CD4-positive, alpha-beta T cell (primary cell): ENCODE measurements at places on chromosomes 2 and 18.

- no peak for DNase-seq
Measured at GRCh38 chr2:42137125-42137841, 31.9 kb upstream of the EML4 start.

GRCh38 chr18:48840491-48840877 is 110.3 kb downstream of the SMAD7 start:
- DNase-seq: no peak

DNA sequence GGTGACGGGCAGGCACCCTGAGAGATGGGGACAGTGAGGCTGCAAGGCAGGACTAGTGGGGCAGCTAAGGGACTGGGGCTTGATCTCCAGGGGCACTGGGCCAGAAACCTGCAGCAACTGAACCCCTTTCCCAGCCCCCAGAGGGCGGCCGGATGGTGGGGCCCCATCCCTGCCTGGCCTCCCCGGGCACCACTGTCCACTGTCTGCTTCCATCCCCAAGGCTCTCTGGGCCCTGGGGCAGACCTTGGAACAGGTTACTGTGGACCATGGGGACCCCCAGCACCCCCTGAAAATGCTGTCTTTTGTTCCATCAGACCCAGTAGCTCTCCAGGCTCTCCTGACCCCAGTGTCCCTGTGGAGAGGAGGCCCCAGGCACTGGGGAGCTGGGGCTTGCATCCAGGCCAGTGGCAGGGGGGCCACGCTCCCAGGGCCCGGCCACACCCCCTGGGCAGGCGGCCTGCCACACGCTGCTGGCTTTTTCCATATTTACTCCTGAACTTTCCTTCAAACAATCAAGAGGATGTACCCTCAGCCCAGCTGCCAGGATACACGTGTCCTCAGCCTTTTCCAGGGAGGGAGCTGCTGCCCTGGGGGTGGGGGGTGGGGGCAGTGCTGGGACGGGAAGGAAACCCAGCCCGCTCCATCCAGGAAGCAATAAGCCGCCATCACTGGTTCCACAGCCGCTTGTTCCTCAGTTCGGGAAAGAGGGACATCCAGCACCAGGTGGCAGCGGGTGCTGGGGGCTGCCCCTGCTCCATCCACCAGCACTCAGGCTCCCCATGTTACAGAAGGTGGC is 102.3 kb upstream of the ODC1 start:
- no peak for DNase-seq

GRCh38 chr2:84424152-84424551 is 34.9 kb downstream of the SUCLG1 start:
- no peak for DNase-seq

GRCh38 chr2:128455721-128456050 is 137.0 kb upstream of the HS6ST1 start:
- peak; percentile 4 for DNase-seq

GRCh38 chr2:53964987-53965687 is 5.7 kb downstream of the PSME4 start:
- DNase-seq: no peak

- DNase-seq: no peak
Measured at GRCh38 chr2:64607381-64608304, 46.1 kb downstream of the SERTAD2 start.

DNA sequence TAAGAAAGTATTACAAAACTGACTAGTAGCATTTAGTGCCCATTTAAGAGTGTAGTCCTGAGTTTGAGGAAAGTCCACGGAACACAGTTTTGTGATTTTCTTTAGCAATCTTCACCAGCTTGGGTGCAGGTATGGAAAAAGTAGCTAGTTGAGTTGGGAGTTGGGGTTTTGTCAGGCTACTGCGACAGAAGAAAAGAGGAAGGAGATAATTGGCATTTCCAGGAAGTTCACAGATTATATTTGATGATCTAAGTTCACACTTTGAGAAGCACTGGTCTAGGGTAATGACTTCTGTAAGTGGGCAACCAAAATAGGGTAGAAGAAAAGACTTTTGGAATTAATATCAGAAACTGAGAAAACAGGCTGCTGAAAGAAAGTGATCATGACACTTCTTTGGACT is 52.1 kb downstream of the VIL1 start:
- DNase-seq: no peak

DNA sequence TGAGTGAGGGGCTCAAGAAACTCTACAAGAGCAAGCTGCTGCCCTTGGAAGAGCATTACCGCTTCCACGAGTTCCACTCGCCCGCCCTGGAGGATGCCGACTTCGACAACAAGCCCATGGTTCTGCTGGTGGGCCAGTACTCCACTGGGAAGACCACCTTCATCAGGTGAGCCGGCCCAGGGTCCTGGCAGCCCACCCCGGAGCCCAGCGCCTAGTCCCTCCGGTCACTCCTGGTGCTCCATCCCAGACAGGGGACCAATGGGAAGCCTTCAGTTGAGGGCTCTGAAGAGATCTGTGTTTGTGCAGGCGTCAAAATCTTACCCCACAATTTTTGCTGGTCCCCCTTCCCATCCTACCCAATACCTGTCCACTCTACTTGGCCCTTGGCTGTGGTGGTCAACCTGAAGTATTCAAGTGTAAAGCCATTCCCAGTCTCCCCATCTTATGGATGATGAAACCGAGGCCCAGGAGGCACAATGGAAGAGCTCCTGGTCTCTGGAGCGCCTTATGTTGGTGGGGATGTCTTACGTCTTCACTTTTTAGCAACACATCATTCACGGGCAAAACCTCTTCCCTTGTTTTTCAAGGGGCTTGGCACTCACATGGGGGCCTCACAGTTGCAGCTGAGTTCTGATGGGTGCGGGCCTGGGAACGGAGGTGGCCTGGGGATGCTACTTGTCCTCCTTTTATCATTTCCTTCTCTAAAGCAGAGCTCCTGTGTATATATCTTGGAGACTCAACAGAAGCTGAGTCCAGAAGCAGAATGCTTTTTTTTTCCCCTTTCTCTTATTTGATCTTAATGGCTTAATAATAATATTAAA is 941 bp downstream of the EHD3 start:
- DNase-seq: no peak

- DNase-seq: no peak
Measured at GRCh38 chr2:75361486-75361885, 162.2 kb upstream of the TACR1 start.

DNA sequence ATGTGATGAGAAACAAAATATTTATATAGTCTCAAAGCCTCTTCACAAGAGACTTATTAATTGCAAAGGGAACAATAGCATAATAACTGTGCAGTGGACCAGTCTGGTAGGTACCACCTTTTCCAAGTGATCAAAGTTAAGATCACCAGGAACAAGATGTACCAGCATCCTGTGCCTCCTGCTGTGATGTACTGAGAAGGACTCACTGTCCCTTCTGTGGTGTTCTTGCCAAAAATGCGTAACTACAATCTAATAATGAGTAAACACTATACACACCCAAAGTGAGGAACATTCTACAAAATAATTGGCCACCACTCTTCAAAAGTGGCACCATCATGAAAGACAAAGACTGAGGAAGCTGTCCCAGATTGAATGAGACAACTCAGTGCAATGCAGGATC is 14.5 kb downstream of the GNLY start:
- DNase-seq: no peak

DNA sequence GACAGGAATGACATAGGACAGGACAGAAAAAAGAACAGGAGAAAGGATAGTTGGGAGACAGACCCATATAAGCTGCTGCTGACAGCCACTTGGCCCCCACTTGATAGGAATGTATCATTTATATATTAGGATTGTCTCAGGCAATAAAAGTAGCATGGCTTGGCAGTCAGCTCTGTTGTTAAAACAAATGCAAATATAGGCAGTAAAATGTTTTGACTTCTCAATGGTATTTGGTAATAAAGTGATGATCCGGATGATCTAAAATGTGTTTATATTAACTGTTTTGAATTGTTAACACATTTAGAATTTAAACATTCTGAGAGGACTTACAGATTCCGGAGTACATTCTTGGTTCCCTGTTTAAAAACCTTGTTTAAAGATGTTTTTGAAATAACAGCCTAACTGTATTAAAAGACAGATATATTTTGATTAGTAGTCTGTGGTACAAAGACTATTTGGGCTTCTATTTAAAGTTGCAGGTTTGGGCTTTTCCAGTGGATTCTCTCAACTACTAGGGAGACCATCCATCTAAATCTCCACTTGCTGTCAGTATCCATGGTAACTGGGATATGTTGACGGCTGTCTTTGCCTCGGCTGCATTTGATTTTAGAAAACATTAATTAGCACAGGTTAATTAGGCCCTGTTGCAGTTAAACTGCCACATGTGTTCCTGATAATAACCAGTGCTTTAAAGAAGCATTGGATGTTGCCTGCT is 147.6 kb downstream of the ESCO1 start:
- DNase-seq: no peak

DNA sequence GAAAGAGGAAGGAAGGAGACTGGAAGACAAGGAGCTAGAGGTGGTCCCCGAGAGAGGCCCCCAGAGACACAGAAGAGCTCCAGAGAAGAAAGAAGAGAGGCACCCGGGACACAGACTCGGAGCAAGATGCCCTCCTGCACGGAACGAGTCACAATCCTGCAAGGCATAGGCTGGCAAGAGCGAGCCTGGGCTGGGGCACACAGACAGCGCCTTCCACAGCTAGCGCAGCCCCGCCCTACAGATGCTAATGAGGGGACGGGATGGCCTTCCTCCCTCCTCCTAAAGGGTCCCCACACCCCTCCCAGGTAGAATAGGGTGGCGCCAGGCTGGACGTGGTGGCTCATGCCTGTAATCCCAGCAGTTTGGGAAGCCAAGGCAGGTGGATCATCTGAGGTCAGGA is 19.8 kb upstream of the GPR17 start:
- DNase-seq: no peak

DNA sequence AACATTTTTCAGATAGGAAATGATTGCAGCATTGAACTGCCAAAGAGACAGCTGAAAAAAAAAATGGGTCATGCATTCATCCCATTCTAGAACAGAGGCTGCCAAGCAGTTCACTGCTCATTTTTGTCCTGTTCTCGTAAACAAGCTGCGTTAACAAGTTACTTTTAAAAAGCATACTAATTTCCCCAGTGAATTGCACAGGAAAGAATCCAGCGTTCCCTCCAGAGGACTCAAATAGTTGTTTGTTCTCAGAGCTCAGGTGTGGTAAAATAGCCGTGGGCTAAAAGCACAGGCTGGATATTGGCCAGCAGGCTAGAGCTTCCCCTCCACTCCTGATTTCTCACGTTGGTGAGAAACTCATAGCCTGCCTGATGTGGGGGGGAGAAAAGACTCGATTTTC is 76.1 kb upstream of the AQP4 start:
- DNase-seq: no peak

GRCh38 chr2:68516051-68516955 is 48.9 kb downstream of the APLF start:
- no peak for DNase-seq

DNA sequence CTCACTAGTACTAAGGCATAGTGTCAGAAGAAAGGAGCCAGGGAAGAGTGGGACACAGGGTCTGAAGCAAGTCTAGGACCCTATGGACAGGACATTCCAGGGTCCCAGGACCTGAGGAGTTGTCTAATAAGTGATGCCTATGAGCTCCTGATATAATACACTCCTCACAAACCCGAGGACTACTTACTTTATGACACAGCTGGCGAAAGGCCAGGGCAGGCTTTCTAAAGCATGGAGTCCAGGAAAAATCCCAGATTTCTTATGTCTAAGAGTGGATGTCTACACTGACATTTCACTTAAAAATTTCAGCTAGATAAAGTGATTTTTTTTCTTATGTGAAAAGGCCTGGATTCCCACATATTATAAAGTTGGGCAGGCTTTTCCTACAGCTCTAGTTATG is 502.2 kb upstream of the SETBP1 start:
- DNase-seq: no peak

GRCh38 chr2:210169516-210170195 is 1.6 kb downstream of the KANSL1L start:
- no peak for DNase-seq

DNA sequence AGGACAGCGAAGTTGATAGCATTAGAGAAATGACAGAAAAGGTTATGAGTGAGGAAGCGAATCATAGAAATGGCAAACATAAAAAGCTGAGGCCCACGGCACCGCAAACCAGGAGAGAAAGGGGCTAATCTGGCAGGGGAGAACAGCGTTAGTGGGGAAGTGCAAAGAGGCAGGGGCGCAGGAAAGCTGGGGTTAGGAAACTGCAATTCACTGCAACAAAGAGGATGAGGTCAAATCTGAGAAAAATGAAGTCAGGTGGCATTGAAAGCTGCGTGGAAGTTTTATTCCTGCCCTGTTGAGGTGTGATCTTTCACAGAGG is 653 bp upstream of the ABI2 start:
- DNase-seq: no peak

DNA sequence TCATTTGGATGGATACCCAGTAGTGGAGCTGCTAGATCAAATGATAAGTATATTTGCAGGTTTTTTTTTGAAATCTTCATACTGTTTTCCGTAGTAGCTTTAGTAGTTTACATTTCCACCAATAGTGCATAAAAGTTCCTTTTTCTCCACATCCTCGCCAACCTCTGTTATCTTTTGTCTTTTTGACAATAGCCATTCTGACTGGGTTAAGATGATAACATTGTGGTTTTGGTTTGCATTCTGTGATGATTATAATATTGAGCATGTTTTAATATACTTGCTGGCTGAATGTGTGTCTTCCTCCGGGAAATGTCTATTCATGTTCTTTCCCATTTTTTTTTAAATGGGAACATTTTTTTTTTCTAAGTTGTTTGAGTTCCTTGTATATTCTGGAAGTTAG is 260.0 kb downstream of the GULP1 start:
- no peak for DNase-seq

DNA sequence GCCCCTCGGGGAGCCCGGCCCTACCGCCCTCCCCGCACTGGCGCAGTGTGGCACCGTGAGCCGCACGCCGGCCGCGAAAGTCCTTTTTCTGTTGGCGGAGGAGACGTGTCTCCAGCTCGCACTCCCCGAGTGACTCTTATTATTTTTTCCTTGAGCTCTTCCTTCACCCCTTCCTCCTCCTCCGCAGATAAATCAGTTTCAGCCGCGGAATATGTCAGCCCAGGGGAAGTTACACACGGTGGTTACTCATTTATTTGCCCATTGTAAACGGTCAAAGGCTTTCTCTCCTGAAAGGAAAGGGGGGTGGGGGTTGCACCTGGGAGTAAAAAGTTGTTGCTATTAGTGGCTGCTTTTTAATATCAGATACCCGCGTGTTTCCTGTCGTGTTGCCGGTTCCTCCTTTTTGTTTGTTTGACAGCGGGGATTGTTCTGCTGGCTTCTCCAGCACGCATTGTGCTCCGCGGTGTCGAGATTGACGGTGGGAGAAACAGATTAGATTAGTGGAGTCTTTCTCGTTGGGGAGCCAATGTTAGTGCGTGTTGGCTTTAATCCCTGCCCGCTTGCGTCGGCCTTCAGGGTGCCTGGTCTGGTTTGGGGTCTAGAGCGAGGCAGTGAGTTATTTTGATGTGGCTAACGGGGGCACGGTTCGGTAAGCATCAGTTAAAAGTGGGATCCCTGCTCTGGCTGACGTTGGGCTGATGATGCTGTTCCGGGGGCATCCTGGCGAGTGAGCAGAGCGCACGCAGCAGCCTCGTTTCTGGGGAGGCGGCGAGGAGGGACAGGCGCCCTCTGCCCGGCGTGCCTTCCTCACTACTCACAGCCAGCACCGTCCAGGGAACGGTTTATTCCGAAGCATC is 1.6 kb downstream of the CRIM1 start:
- DNase-seq: no peak

GRCh38 chr2:125240870-125241269 is 1215.8 kb downstream of the CNTNAP5 start:
- no peak for DNase-seq

- no peak for DNase-seq
Measured at GRCh38 chr2:80351231-80351630, 46.7 kb upstream of the LRRTM1 start.

- DNase-seq: no peak
Measured at GRCh38 chr2:80168801-80169200, 135.8 kb downstream of the LRRTM1 start.

- no peak for DNase-seq
Measured at GRCh38 chr2:96535331-96535730, 1.2 kb upstream of the ARID5A start.

- no peak for DNase-seq
Measured at GRCh38 chr2:188937228-188938220, 36.6 kb upstream of the COL3A1 start.
